Activated CD8-positive, alpha-beta memory T cell treated with anti-CD3 and anti-CD28 coated beads, Interleukin-2, amount 10 ng/mL, durations not matched to agents 7 days and 5 days (primary cell): ENCODE measurements at places on chromosomes 1 and 21.

DNA sequence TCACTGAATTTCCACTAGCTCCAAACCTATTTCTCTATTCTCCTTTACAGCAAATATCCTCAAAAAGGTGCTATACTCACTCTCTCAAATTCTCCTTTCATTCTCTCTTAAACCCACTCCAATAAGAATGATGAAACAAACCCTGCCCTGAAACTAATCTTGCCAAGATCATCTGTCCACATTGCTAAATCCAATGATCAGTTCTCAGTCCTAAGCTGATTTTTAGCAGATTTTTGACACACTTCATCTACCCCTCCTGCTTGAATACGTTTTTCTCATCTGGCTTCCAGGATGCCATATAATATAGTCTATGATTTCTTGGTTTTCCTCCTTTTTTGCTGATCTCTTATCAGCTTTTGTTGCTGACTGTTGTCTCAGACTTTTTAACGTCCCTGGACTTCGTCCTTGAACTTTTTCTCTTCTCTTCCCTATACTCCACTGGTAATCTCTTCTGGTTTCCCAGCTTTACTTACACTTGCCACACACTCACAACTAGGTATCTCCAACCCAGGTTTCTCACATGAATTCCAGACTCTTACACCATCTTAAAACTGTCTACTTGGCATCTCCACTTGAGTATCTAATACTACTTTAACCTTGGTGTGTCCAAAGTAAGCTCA lies 35.3 kb downstream of the RERE start:
- DNase-seq: no peak

DNA sequence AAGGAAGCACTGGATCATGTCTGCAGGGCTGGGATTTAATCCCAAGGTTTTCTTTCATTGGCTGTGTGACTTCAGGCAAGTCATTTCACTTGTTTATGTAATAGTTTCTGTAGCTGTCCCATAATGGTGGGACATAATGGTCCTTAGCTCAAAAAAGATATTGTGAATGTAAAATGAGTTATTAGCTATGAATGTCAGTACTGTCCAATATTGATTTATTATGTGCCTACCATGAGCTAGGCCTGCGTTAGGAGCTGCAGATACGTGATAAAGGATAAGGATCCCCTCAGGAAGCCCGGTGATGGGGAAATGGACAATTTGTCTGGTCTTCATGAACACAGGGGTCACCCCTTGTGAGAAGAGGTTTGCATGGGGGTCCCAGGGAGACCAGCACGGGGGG lies 95.8 kb downstream of the PLXNA2 start:
- no peak for DNase-seq

GRCh38 chr1:27132624-27133023 lies 22.3 kb downstream of the SLC9A1 start:
- DNase-seq: no peak

DNA sequence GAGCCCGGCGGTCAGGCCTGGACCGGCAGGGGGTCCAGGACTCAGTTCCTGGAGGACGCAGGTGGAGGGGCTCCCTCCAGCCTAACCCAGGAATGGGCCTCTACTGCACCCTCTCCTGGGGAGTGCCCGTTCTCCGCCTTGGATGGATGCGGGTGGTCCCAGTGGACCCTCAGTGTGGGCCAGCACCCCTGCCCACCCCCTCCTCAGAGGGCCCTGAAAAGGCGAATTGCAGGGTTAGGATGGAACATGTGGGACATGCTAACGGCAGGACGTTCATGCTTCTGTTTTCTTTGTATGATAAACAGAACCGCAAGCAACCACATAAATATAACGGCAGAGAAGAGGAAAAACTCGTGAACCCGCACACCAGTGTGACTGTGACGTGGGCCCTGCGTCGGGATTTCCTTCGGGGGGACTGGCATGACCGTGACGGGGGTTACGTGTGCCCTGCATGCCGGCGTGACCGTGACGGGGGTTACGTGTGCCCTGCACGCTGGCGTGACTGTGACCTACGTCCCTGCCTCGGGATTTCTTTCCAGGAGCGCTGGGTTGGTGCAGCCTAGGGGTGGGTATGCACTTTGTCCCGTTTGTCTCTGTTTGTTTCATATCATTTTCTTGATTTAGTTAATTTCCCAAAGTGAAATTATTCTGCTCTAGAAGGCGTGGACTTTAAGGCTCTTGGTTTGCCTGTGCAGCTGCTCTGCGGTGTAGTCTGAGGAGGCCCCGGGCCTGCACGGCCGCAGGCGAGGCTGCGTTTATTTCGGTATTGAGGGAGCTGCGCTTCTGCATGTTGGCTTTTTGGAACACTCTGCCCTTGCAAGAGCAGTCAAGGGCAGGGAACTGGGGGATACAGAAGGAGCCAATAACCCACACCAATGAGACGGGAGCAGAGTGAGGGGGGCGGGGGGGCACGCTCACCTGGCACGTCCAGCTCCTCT lies 3.1 kb downstream of the FTCD start:
- peak; percentile 23 for DNase-seq

DNA sequence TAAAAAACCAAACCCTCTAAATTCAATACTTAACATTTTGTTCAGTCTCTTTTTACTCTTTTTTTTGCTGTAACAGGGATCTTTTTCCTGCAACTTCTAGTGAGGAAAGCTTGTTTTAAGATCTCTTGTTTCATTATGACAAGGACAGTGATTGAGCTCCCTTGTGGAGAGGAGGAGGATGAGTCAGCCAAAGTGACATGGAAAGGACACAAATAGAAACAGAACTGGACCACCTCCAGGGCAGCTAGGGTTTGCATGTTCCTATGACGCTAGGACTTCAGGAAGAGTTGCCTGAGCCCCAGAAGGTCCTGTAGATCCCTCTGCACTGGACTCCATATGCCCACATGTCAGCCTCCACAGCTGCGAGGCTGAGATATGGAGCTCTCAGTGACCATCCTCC lies 212.6 kb upstream of the FAM78B start:
- no peak for DNase-seq

- peak; percentile 79 for DNase-seq
Measured at GRCh38 chr1:1349256-1350012, at the start of gene DVL1. Gene DVL1, minus strand, starts transcription at chr1:1349418. Its CDS starts 353 bp downstream, at chr1:1349065.

DNA sequence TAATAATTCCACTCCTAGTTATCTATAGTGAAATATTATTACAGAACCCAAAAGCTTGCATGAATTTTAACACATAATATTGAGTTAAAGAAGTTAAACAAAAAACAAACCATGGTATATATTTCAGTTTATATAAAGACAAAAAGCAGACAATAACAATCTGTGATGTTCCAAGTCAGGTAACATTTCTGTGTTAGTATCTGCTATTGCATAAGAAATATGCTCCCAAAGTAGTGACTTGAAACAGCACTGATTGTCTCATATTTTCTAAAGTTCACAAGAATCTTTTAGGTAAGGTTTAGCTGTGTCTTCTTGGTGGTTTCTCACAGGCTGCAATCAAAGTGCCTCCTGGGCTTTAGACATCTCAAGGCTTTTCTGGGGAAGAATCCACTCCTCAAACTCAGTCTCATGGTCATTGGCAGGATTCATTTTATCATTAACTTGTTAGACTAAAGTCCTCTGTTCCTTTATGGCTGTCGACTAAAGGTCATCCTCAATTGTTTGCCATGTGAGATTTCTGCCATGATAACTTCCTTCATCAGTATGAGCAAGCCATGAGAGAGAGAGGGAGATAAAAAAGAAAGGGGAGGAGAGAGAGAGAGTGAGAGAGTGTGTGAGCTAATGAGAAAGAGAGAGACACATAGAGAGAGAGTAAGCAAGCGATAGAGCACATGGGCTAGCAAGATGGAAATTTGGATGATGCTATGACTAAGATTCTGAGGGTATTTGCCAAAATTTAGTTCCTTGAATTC lies 19.9 kb downstream of the GBP1 start:
- no peak for DNase-seq

- DNase-seq: peak; percentile 90
Measured at GRCh38 chr1:205440476-205441317, 15.1 kb downstream of the BLACAT1 start.

DNA sequence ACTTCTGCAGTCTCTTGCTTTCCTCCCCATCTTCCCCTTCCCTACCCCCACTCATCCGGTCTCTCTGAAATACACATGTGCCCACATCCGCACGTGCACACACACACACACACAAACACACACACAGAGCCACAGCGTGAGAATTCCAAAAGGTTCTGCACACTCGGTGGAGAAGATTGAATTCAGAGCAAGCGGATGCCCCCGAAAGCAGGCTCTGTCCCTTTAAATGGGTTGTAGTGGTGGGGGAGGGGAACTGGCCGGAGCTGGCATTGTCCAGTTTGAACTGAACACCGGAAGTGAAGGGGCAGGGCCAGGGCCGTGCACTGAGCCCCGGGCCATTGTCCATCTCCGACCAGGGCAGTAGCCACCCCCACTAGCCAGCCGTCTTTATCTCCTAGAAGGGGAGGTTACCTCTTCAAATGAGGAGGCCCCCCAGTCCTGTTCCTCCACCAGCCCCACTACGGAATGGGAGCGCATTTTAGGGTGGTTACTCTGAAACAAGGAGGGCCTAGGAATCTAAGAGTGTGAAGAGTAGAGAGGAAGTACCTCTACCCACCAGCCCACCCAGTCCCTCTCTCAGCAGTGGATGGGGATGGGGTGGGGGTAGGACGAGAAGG lies 1.3 kb upstream of the LIN28A start:
- no peak for DNase-seq

GRCh38 chr1:210299501-210299900 lies 29.2 kb upstream of the HHAT start:
- no peak for DNase-seq

DNA sequence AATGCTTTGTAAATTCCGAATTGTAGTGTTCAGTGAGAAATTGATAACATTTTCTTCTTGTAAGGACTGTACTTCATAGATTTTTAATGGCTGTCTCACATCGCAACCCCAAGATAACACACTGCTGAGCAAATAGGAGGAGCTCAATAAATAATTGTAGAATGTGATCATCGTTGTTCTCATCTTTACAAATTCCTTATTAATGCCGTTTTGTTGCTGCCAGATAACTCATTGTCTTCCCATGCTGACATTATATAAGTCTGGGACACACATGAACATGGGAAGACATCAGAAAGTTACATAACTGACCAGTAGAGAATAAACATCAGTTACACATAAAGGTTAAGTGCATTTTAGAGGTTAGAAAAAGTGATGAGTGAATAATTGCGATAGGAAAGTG lies 46.4 kb upstream of the TSPAN2 start:
- DNase-seq: no peak

DNA sequence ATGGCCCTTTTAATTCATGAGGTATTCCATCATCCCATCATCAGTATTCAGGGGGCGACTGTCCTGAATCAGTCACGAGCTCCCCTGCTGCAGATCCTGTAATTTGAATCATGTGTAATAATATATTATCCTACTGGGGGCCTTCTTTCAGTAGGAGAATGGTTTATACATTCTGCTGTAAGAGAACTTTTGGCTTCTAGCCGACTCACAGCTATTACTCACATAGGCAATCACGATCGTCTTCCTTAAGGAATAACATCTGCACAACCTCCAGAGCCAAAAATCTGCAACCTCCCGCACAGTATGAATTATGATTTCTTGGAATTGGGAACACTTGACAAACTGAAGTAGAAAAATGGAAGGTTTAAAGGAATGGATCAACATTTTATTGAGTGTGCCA lies 343.0 kb downstream of the USP25 start:
- no peak for DNase-seq

GRCh38 chr1:42750041-42750440 lies 10.0 kb upstream of the CLDN19 start:
- no peak for DNase-seq

DNA sequence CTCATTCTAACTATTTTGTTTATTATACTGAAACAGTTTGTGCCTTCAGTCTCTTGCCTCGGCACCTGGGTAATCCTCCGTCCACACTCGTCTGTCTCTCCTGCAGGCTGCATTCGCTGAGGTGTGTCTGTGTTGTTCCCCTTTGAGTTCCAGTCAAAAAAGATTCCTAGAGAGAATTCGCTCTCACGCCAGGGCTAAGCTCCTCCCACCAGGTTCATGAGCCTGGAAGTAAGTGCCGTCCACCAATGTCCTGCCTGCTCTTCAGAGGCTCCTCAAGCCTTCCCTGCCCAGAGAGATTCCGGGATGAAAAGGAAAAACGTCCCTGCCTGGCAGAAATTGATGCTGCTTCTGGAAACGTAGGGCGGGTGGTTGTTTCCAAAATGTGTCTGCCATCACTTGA lies 12.9 kb downstream of the KIAA2013 start:
- DNase-seq: no peak

GRCh38 chr1:17347769-17348592 lies 24.0 kb upstream of the PADI6 start:
- DNase-seq: no peak

- DNase-seq: no peak
Measured at GRCh38 chr1:55311057-55311641, 96.0 kb upstream of the USP24 start.

- DNase-seq: no peak
Measured at GRCh38 chr1:58861506-58861905, 77.7 kb upstream of the JUN start.

DNA sequence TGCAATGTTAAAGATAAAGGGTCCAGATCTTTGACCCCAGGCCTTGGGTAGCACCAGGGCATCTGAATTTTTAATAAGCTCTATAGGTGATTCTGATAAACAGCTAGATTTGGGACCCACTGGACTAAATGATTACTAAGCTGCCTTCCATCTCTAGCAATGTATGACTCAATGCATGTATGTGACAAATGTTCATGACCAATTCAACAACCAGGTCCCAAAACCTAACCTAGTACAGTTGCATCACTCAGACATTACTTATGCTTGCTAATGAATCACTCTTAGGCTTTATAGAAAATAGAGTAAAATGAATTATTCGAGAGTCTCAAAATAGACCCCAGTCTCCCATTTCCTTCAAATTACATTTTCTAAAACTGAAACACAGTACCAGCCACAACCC lies 35.5 kb downstream of the RCAN1 start:
- DNase-seq: no peak

GRCh38 chr1:2132222-2133038 lies 62.1 kb downstream of the FAAP20 start:
- DNase-seq: no peak

GRCh38 chr1:1217621-1218523 lies 3.9 kb upstream of the TNFRSF4 start:
- DNase-seq: no peak

- DNase-seq: no peak
Measured at GRCh38 chr1:59856725-59857338, 42.1 kb downstream of the HOOK1 start.

- DNase-seq: no peak
Measured at GRCh38 chr1:67601539-67601938, 83.5 kb upstream of the GADD45A start.

DNA sequence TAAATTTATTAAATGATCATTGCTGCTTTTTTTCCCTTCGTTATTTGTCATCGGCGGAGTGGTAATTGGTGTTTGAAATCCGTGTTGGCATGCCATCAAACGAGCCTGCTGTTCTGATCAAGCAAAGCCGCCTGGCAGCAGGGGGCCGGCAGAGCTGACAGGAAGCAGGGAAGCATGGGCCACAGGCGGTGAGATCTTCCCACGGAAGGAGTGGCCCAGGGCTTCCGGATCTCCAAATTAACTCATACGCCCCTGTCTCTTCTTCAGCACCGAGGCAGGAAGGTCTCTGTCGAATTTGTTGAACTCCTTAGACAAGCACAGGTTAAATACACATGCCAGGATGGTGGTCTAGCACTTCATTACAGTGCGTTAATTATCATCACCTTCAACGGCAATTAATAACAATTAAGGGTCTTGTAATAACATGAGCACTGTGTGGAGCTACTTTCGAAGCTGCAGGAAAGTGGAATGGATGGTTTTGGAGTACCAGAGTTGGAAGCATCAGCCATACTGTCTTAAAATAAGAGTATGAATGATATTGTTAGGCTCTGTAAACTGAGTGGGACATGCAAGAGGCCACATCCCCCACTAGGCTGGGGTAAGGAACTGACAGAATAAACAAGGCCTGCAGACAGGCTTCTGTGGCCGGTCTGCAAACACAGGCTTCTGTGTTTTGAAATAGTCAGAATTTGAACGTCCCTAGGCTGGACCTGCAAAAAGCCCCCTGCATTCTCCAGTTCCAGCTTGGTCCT lies 199.4 kb upstream of the DAB1 start:
- no peak for DNase-seq
